ENCODE measurements at places on chromosomes 12 and 14.

- no peak for DNase-seq
Measured at GRCh38 chr12:52257074-52257551, 17.3 kb upstream of the KRT86 start.

DNA sequence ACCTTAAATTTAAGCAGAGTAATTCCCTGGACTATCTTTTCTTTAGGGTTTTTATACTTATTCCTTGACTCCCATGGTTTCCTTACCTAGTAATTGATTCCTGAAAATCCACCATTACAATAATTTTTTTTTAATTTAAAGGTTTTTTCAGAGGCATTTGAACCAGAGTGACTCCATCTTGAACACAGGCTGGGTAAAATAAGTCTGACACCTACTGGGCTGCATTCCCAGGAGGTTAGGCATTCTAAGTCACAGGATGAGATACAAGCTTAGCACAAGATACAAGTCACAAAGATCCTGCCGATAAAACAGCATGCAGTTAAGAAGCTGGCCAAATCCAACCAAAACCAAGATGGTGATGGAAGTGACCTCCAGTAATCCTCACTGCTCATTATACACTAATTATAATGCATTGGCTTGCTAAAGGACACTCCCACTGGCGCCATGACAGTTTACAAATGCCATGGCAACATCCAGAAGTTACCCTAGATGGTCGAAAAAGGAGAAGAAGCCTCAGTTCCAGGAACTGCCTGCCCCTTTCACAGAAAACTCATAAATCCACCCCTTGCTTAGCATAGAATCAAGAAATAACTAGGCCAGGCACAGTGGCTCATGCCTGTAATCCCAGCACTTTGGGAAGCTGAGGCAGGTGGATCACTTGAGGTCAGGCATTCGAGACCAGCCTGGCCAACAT lies 53.6 kb downstream of the SLC25A21 start:
- no peak for DNase-seq

DNA sequence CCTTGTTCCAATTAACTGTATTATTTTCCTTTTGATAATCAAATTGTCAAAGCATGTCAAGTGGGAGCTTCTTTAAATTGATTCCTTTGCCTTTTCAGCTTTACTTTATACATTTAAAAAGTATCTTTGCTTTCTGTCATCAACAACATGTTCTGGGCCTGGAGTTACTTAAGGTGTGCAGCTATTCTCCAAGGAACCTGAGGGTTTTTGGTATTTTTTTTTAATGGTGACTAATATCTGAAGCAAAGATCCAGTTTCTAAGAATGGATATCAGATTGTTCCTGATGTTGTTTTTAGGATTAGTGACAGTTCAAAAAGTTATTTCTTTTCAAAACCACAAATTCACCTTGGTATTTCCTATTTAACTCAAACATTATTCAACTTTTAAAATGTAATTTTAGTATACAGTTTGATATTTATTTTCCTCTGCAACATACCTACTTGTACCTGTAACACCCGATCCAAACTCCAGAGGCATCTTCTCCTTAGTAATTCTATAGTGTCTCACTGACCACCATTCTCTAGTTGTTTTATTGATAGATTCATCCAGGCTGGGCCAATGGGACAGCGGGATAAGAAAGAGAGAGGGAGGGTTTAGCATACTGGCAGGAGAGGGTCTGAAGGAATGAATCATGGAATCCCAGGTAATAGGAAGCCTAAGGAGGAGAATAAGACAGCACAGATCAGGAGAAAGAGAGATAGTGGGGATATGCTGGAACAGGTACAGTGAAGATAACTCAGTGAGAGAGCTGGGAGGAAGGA lies 3.1 kb downstream of the CBLN3 start:
- no peak for DNase-seq

DNA sequence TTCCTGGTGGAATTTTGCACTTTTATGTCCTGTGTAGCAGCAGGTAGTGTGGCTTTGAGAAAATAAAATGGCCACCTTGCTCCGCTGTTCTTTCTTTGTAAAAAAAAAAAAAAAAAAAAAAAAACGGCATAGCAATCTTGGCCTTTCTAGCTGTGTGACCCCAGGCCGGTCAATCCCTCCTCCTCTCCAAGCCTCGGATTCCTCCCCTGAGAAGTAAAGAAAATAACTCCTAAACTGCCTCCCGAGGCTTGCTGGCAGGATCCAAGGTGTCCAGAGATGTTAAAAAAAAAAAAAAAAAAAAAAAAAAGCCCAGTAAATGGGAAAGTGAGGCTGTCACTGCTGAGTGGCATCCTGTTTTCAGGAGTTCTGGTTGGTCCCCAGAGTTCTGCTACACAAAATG lies 23.9 kb upstream of the MAP1LC3B2 start:
- DNase-seq = no peak

DNA sequence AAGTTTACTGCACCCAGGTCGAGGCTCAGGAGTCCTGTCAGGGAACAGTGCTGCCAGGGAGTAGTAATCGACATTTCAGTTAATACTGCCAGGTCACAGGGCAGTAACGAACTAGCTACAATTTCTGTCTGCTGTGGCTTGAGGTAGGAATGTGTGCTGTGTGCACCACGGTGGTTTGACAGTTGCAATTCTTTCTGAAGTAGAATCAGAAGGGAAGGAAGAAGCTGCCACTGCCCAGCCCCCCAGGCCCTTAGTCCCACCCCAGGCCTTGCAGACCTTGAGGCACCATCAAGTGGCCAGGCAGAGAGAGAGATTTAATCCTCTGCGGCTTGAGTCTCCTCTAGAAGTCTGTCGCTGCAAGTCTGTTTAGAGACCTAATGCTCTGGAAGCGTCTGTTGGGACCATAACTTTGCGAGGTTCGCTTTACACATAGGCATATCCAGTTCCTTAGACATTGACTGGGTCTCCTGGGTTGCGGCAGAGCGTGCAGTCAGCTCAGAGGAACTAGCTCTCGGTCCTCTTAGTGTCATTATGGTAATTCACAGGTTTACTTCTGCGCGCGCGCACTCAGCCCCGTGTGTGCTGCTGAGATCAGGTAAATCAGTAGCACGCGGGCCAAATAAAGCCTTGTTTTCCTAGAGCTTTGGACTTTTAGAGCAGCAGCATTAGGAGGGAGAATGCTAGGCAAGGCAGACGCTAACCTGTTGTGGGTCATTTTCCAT lies 9.8 kb downstream of the NKX2-1 start:
- DNase-seq = no peak

GRCh38 chr14:105475269-105476096 lies 862 bp downstream of the CRIP2 start:
- no peak for DNase-seq

DNA sequence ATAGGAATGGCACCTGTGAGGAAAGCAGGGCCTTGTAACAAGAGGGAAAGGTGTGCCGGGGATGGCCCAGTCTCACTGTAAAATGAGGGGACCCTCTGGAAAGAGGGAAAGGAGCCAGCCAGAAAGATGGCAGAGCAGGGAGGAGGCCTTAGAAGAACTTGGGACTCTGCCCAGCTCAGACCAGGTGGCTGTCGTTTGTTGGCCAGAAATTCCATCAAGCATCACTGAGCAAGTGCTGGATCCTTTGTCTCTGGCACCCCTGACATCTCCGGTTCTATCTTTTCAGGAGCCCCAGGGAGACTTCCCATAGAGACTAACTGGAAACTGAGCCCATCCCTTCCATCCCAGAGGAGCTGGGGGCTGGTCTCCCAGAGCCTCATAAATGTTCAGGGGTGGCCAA lies 43.3 kb downstream of the DEGS2 start:
- no peak for DNase-seq

- no peak for DNase-seq
Measured at GRCh38 chr14:90580377-90581335, 183.8 kb downstream of the CALM1 start.

DNA sequence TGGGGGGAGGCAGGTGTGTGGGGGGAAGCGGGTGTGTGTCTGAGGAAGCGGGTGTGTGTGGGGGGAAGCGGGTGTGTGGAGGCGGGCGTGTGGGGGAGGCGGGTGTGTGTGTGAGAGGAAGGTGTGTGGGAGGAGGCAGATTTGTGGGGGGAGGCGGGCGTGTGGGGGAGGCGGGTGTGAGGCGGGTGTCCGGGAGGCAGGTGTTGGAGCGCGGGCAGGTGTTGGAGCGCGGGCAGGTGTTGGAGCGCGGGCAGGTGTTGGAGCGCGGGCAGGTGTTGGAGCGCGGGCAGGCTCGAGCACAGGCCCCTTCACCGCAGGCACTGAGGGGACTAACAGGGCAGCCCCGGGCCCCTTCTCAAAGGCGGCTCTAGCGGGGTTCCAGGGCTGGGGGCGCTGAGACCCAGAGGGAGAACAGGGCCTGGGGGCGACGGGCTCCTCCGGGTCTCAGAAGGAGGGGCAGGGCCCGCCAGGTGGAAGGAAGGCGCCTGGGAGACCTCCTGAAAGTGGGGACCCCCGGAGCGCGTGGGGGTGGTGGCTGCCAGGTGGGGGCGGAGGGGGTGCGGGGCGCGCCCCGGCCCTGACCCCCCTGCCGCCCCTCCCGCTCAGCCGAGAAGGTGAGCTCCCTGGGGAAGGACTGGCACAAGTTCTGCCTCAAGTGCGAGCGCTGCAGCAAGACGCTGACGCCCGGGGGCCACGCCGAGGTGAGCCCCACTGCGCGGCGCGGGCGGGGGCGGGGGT lies 3.2 kb downstream of the CRIP2 start:
- peak; percentile 24 for DNase-seq
